Stimulated activated CD4-positive, alpha-beta T cell treated with anti-CD3 and anti-CD28 coated beads, Interleukin-15, amount 100 ng/mL, for 1 hour (primary cell): ENCODE measurements at places on chromosomes 7 and 10.

DNA sequence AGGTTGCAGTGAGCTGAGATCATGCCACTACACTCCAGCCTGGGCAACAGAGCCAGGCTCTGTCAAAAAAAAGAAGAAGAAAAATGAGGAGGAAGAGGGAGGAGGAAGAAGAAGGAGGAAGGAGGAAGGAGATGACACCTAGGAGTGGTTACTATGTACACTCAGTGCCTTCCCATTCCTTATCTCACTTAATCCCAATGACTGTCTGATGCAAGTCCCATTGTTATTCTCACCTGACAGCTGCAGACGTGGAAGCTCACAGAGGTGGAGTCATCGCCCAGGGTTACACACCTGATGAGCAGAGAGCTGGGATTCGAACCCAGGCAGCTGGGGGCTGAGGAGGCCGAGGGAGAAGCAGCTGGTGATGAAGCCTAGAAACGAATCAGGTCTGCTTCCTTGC lies 258.8 kb downstream of the SNX10 start:
- no peak for DNase-seq

GRCh38 chr10:64537928-64538327 lies 1016.7 kb downstream of the REEP3 start:
- no peak for DNase-seq

DNA sequence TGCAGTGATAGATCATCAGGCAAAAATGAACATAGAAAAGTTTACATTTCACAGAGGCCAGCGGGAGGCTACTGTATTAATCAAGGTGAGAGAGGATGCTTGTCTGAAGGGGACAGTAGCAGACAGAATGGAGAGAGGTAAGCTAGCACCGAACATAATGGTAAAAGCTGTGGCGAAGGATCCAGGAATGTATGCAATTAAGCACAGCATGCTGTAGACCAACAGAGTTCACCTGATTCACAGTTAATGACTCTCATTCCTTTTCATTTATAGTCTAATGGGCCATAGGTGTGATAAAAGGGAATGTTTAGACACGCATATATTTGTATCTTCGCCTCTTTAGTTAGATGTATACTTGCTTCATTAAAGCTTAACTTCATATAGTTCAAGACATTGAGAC lies 150.9 kb upstream of the MBL2 start:
- no peak for DNase-seq

- no peak for DNase-seq
Measured at GRCh38 chr10:114852197-114852596, 30.6 kb downstream of the FHIP2A start.

DNA sequence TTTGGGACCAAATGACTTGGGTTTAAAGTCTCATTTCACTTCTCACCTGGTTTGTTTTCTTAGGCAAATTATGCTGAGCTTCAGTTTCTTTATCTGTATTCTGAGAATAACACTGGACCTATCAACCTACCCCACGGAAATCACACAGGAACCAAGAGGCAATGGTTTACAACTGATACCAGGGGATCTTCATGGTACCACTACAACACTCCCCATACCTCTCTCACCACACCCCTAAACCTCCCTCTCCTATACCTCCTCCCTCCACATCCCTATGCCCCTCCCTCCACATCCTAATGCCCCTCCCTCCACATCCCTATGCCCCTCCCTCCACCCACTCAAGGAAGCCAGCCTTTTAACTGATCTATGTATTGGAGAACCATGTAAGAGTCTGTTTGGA lies 9.9 kb downstream of the FAM204A start:
- no peak for DNase-seq

DNA sequence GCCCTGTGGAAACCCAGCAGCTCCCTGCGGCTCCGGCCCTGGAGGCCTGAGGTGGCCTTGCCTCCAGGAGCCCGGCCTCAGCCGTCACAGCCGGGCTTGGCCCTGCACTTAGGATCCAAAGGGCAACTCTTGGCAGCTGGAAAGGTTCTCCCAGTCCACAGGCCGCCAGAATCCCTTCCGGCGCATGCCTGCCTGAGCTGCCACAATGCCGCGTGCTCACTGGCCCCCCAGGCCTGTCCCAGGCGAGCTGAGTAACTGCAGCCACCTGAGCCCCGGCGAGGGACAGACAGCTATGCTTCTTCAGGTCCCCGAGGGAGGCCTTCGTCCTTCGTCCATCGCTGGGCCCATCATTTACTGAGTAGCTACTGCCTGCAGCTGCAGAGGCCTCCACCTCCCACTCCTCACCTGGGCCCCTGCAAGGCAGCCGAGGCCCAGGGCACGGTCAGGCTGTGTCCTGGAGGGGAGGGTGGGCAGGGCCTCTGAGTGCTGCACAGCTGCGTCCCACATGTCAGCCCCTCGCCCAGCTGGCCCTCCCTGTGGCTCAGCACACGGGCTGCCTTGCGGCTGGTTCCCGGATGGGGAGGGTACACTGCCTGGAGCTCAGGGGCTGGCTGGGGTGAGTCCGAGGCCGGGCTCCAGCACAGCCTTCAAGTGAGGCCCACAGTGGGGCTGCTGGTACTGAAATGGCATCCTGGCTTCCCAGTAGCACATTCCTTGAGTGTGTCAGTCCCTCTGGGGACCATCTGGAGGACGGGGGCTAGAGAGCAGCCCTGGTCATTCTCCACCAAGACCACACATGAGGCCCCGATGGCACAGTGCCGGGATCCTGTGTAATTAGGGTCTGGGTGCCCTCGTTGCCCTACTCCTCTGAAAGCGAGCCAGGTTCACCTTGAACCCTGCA lies 172.5 kb downstream of the ELFN1 start:
- no peak for DNase-seq

GRCh38 chr7:105279688-105280007 lies 109.1 kb downstream of the SRPK2 start:
- no peak for DNase-seq

DNA sequence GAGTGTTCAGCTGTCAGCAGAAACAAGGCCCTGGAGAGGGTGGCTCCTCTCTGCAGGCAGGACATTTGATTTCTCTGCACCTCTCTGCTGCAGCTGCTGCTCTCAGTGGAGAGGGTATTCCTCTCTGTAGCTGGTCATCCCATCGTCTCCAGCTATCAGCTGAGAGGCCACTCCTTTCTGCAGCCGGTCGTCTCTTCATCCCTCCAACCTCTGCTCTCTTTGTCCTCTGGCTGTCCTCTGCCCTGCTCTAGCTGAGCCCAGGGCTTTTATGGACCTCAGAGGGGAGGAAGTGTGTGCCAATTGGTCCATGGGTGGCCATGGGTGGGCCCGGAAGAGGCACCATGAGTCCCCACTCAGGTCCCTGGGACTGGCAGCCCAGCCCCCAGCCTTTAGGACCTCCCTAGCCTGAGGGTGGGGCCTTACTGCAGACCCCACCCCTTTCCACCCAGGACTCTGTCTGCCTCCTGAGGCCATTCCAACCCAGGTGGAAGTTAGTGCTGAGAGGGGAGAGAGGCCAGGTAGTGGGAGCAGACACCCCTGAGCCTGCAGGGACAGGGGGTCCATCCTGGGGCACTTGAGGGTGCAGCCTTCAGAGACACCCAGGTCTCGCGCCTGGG lies 26.2 kb upstream of the CDCA7L start:
- DNase-seq = no peak

DNA sequence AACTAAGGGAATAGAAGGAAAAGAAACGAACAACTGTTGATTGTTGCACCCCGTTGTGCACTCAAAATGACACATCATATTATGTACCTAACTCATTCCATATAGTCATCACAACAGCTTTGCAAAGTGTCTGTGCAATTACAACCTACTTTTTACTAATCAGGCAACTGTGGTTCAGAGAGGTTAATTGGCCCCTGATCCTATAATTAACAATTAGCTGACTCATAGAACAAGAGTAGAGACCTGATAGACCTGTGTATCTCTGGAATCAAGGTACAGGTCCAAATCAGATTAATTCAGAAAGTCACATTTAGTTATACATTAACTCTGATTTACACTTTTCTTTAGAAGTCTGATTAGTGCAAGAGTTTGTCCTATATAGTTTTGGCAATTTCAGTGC lies 122.5 kb upstream of the CDK13 start:
- no peak for DNase-seq

GRCh38 chr7:920351-921070 lies 34.0 kb downstream of the ADAP1 start:
- DNase-seq = no peak

DNA sequence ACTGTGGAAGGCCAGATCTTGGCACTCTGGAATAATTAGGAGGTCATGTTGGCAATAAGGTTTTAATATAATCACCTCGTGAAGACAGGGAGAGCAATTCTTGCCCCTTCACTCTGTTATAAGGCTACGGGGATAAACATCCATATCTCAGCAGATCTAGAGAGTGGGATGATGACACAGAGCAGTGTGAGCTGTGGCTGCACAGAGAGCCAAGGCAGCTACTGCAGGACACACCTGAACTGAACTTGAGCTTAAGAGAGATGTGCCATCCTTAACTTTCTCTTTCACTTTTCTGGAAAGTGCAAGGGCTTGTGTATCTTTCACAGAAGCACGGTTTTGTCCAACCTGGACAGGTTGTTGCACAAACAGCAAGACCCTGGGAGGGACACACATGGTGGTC lies 174.7 kb downstream of the GATA3 start:
- no peak for DNase-seq

DNA sequence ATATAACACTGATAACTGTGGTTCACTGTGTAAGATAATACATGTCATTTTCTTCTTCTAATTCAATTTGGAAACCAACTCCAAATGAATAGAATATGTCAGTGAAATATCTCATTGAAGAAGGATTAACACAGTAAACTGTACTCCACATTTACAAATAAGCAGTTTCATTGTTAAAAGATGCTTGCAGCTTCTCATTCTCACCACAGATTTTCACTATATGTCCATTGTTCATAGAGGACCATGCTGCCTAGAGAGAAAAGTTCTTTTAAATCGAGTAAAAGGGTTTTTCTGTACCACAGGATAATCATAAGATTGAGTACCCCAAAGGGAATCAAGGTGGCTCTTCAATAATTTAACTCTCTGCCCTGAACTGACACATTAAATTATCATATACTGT lies 165.5 kb downstream of the LRRN3 start:
- DNase-seq = no peak

- DNase-seq = no peak
Measured at GRCh38 chr7:1698201-1698600, 28.1 kb downstream of the ELFN1 start.

- DNase-seq = peak; percentile 90
Measured at GRCh38 chr10:35090162-35090954, at the start of gene CUL2. CUL2 (minus strand) TSS chr10:35090341; CDS start chr10:35071317, 19,024 bp downstream.
